ENCODE measurements at places on chromosomes 12 and 14.

DNA sequence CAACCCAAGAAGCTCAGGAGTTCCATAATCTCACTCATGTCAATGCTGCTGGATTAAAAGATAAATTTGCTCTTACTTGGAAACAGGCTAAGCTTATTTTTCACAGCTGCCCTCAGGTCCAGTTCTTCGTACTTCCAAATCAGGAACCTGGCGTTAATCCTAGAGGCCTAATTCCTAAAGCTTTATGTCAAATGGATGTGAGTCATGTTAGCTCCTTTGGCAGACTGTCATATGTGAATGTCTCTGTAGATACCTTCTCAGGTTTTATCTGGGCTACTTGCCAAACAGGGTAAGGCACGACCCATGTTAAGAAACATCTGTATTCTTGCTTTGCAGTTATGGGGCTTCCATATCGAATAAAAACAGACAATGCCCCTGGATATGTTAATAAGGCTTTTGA, 504.6 kb downstream of the ALG10 start:
- no peak for DNase-seq

- no peak for DNase-seq
Measured at GRCh38 chr12:95884998-95885397, 26.2 kb downstream of the SNRPF start.

DNA sequence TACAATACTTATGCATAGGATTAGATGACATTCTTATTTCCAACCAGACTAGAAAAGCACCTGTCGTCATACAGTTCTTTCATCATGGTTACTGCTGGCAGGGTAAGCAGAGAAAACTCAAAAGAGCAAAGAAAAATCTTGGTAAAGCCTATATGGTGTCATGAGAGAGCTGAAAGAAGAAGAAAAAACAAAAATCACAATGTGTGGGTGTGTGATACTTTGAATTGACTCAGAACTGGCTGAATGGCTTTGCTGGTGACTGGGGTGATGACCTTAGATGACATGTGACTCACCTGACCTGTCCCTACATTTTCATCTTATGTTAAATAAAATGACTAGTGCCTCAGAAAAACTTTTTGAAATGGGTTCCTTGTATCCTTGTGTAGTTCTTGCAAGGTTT, 278.1 kb upstream of the LMO3 start:
- DNase-seq, result no peak

- peak; percentile 44 for DNase-seq
Measured at GRCh38 chr12:109518820-109519665, 41.6 kb downstream of the UBE3B start.

DNA sequence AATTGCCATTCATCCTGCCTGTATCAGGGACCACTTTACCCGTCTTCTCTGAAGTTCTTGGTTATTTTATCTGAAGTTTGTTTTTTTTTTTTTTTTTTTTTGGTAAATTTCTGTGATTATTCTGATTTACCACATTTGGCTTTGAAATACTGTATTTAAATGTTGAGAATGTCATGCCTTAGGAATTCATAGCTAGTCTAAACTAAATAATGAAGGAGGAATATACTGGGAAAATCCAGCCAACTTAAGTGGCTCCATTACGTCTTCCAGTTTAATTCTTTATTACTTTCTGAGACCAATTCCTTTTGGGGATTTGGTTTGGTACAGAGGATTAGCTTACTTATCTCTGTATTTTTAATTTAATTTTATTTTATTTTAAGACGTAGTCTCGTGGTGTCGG, 60.3 kb upstream of the KCNMB4 start:
- DNase-seq, result no peak

DNA sequence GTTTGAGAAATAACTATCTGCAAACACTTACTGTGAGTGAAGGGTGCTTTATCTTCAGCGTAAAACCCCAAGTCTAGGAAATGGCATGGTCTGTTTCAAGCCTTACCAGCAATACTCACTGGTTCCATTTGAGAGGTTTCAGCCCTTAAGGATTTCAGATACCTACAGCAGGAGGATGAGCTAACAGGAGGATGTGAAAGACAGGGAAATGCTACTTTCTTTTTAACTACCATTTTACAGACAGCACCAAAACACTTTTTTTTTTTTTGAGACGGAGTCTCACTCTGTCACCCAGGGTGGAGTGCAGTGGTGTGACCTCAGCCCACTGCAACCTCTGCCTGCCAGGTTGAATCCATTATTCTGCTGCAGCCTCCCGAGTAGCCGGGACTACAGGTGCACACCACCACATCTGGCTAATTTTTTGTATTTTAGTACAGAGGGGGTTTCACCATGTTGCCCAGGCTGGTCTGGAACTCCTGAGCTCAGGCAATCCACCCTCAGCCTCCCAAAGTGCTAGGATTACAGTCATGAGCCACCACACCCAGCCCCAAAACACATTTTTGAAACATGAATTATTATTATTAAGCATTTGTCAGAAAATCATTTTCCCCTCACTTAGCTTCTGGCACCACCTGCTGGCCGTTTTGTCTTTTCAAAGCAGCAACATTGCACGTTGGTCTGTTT, 4.6 kb downstream of the MTRFR start:
- peak; percentile 18 for DNase-seq

- no peak for DNase-seq
Measured at GRCh38 chr12:41737423-41737822, 407.3 kb downstream of the GXYLT1 start.

DNA sequence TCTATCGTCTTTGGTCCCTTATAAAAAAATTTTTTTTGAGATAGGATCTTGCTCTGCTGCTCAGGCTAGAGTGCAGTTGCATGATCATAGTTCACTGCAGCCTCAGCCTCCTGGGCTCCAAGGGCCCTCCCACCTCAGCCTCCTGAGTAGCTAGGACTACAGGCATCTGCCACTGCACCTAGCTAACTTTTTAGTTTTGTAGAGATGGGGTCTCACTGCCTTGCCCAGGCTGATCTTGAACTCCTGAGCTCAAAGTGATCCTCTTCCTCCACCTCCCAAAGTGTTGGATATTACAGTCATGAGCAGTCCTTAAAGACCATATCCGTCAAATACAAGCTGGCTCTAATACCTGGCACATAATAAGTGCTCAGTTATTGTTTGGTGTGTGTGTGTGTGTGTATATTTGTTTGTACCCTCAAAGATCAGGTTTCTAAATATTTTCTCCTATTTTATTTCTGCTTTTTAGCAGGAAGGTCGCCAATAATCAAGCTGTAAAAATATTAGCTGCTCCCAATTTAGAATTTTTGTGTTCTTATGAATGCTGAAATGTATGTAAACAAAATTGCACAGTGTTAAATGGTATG, 30.5 kb downstream of the SRGAP1 start:
- no peak for DNase-seq

DNA sequence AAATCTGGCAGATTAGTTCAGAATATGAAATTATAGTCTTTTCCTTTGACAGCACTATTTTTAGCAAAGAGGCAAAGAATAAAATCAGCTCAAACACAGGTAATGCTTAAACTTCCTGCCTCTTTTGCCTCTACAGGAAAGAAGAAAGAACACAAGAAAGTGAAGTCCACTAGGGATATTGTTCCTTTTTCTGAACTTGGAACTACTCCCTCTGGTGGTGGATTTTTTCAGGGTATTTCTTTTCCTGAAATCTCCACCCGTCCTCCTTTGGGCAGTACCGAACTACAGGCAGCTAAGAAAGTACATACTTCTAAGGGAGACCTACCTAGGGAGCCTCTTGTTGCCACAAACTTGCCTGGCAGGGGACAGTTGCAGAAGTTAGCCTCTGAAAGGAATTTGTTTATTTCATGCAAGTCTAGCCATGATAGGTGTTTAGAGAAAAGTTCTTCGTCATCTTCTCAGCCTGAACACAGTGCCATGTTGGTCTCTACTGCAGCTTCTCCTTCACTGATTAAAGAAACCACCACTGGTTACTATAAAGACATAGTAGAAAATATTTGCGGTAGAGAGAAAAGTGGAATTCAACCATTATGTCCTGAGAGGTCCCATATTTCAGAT, 17.4 kb downstream of the TMPO start:
- peak; percentile 26 for DNase-seq

- no peak for DNase-seq
Measured at GRCh38 chr12:112294793-112295192, 87.4 kb downstream of the HECTD4 start.

GRCh38 chr12:73383584-73384222, 1111.5 kb downstream of the TRHDE start:
- no peak for DNase-seq

DNA sequence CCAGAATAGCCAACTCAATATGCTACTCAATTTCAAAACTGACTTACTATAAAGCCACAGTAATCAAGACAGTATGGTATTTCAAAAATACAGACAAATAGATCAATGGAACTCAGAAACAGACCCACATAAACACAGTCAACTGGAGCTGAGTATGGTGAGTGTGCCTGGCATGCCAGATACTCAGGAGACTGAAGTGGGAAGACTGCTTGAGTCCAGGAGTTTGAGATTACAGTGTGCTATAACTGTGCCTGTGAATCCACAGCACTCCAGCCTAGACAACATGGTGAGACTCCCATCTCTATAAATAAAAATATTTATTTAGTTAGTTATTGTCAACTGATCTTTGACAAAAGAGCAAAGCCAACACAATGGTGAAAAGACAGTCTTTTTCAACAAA, 81.8 kb downstream of the NUMB start:
- DNase-seq, result no peak

- no peak for DNase-seq
Measured at GRCh38 chr12:1885082-1885596, 33.3 kb downstream of the CACNA2D4 start.

DNA sequence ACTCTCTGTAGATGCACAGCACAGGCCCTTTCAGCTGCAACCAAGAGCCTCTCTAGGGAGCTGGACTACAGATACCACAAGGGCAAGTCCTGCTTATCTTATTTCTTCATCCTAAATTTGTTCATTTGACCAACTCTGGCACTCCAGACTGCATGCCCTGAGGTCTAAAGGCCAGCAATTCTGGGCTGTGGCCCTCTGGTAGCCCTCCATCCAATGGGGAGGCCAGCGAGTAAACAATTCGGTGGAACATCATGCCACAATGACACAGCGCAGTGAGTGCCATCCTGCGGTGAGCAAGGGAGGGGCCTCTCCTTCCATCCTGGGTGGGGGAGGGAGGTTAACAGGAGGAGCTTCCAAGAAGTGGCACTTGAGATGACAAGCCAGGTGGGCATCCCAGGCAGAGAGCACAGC, 652 bp upstream of the SELPLG start:
- no peak for DNase-seq

GRCh38 chr14:97873291-97873690, 1076.1 kb downstream of the VRK1 start:
- DNase-seq, result no peak

- DNase-seq, result no peak
Measured at GRCh38 chr12:60501124-60501729, 905.4 kb downstream of the SLC16A7 start.

DNA sequence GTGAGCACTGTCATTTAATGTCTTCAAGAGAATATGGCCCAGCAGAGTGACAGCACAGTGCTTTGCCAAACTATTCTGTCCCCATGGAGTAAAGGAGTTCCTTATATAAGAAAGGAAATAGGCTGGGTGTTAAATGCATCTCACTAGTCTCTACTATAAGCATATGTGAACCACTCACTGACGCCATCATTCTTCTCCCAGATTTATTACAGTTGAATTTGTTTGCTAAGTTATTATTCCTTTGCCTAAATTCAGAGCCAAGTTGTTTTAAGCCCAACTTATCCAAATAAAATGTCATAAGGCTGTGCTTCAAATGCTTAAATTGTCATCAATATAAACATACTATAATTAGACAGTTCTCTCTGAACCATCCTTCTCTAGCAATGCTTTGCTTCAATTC, 151.6 kb downstream of the KCNA5 start:
- DNase-seq, result no peak

DNA sequence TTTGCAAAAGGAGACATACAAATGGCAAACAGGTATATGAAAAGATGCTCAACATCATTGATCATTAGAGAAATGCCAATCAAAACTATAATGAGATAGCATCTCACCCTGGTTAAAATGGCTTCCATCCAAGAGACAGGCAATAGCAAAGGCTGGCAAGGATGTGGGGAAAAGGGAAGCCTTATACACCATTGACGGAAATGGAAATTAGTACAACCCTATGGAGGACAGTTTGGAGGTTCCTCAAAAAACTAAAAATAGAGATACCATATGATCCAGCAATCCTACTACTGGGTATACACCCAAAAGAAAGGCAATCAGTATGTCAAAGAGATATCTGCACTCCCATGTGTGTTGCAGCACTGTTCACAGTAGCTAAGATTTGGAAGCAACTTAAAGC, 17.3 kb upstream of the CKAP4 start:
- no peak for DNase-seq

DNA sequence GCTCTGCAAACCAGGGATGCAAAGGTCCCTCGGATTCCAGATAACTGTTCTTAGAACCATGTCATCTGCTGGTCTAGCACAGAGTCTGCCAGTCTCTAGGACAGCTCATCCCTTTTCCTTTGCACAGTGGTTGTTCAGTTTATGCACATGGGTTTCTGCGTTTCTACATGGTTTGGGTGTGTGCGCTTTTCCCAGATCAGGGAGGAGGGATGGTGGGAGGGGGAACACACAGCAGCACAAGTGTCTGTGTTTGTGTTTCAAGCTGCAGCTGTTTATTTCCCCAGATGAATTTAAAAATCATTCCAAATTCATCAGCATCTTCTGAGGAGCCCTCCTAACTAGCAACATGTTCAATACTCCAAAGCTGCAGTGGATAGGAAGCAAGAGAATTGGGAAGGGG, 45.4 kb downstream of the ANO2 start:
- no peak for DNase-seq

DNA sequence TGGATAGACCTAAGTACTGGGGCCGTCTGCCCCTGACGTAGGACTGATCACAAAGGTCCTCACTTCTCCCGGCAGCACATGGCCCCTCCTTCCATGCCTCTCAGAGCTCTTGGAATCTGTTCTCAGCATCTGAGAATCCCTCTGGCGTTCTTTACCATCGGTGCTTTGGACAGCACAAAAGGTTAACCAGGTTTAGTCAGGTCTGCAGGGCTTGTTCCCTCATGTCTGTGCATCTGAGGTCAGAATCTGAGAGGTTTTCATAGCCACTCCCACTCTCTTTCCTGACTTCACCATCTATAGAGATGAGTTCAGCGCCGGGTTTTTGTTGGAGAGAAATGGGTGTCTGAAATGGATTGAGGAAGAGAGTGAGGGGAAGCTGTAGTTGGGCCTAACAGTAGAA, 130.0 kb upstream of the ARHGAP5 start:
- DNase-seq, result no peak

GRCh38 chr14:51873221-51873893, 12.9 kb downstream of the GNG2 start:
- peak; percentile 36 for DNase-seq

GRCh38 chr14:64064447-64064846, 211.6 kb downstream of the SYNE2 start:
- DNase-seq, result no peak

GRCh38 chr14:56073799-56074198, 44.4 kb upstream of the PELI2 start:
- no peak for DNase-seq

GRCh38 chr12:12899530-12900380, 8.4 kb downstream of the GPRC5A start:
- DNase-seq, result no peak

DNA sequence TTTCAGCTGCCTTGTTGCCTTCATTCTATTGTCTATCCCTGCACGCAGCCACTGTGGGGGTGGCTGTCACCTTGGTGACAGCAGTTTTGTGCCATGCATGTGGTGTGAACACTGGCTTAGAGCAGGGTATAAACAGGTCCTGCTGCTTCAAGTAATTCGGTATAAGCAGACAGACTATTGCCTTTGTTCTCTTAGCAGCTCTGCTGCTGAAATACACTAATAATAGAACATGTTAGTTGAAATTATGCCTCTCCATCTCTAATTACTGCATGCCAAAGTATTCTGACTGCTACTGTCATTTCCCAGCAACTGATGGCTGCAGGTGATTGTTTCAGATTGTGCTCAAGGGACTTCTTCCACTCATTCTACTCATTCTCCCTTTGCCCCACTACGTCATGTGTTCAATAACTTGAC, 34.6 kb downstream of the PTPRO start:
- peak; percentile 95 for DNase-seq
